ENCODE measurements at places on chromosomes 13 and 19. TPM values are rescaled to one million over a fixed set of nuclear protein-coding genes. Genes with fewer than 3 reads are reported as not detected.

The ZNF57 gene
- total RNA-seq, result 4.6 TPM

The PRSS57 gene
- not detected for total RNA-seq

The LPAR2 gene
- 29.0 TPM for total RNA-seq

The PSG3 gene
- not detected for total RNA-seq

The MATK gene
- total RNA-seq, result 4.0 TPM

The DOHH gene
- total RNA-seq, result 12.8 TPM

The MYBPC2 gene
- total RNA-seq, result 1.1 TPM

The MEIOSIN gene
- total RNA-seq, result not detected

The GJA3 gene
- total RNA-seq, result 0.10 TPM

The SAMD1 gene
- total RNA-seq, result 36.0 TPM

The NCLN gene
- 64.8 TPM for total RNA-seq

The ZNF534 gene
- total RNA-seq, result not detected

The ATP4B gene
- total RNA-seq, result not detected

The IL11 gene
- not detected for total RNA-seq

The TNNT1 gene
- total RNA-seq, result not detected

The ZNF625 gene
- total RNA-seq, result 8.1 TPM

The TMEM59L gene
- total RNA-seq, result 0.64 TPM

The PLA2G4C gene
- 16.6 TPM for total RNA-seq

The EDNRB gene
- total RNA-seq, result not detected

The IGFL2 gene
- total RNA-seq, result not detected

The TIMM29 gene
- 19.5 TPM for total RNA-seq

The FCAR gene
- 0.20 TPM for total RNA-seq

The PSG11 gene
- not detected for total RNA-seq

The WDR87 gene
- not detected for total RNA-seq

The PCP2 gene
- 2.8 TPM for total RNA-seq

The SCEL gene
- not detected for total RNA-seq

The METTL21C gene
- total RNA-seq, result not detected

The MICU2 gene
- 41.3 TPM for total RNA-seq

The SEMA6B gene
- total RNA-seq, result 0.37 TPM

The ZSWIM4 gene
- total RNA-seq, result 11.2 TPM

The AKAP8L gene
- 126 TPM for total RNA-seq

The CACNG8 gene
- not detected for total RNA-seq

The TBXA2R gene
- total RNA-seq, result 0.47 TPM

The CKM gene
- total RNA-seq, result not detected

The KLK13 gene
- not detected for total RNA-seq

Data from activated B cell treated with CpG ODN at 0.5 μM for 24 hours (primary cell).